ENCODE measurements at places on chromosomes 2 and 18. TPM values are rescaled to one million over a fixed set of nuclear protein-coding genes. Genes with fewer than 3 reads are reported as not detected.

The CCDC85A gene
- total RNA-seq: 0.11 TPM

The VSNL1 gene
- not detected for total RNA-seq

The LYPD1 gene
- 18.2 TPM for total RNA-seq

The CRYGB gene
- total RNA-seq: not detected

The HSPE1 gene
- 530 TPM for total RNA-seq

The TUBA3E gene
- not detected for total RNA-seq

The RAPH1 gene
- 5.7 TPM for total RNA-seq

The KCNIP3 gene
- total RNA-seq: 0.89 TPM
